ENCODE measurements at places on chromosomes 12 and 14.
A peak's percentile ranks its signal among the peaks of the same experiment; 100 is the strongest.

GRCh38 chr12:97235102-97235501, 227.5 kb upstream of the RMST start:
- DNase-seq: no peak

DNA sequence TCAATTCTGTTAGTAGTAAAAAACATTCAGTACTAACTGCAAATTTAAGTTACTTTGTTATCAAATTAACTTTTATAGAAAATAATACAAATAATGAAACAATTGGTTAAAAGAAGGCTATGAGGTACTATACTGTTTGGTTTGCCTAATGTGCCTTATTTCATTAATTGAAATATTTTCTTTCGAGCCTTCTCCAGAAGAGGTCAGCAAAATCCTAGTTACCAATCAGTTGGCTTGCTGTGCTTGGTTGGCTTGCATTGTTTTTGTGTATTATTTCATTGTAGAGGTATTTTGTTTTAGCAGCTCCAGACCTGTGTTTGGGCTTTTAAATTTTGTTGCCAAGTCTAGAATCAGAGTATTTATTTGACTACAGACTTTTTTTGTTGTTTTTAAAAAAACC, 68.5 kb downstream of the AEBP2 start:
- DNase-seq: peak; percentile 19

- DNase-seq: no peak
Measured at GRCh38 chr12:57802607-57803006, 15.9 kb downstream of the AVIL start.

GRCh38 chr14:69635981-69636639, 24.7 kb downstream of the SUSD6 start:
- no peak for DNase-seq

DNA sequence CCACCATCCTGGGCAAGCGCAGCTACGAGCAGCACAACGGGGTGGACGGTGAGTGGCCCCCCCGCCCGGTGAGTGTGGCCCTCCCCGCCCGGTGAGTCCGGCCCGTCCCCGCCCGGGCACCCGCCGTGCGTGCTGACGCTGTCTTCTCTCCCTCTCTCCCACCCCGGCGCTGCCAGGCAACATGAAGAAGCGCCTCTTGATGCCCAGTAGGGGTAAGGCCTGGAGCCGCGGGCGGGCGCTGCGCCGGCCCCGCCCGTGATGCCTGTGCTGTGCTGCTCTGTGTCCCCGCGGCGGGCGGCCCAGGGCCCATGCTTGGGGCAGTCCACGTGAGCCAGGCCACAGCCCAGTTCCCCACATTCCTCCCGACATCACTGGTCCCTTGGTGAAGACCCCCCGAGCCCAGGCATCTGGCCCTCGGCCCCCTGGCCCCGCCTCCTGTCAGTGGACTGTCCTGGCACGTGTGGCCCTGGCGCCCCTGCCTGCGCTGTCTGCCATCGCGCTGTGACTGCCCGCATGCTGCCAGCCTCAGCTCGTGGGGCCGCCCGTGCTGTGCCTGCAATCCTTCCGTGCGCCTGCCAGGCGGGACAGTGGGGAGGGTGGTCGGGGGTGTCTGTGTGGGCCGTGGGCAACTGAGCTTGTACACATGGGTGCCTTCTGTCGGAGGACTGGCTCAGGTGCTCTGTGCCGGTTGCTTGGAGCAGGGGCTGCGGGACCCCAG, 7.9 kb upstream of the CRIP2 start:
- DNase-seq: no peak

Data from NCI-H1694 treated with DMSO at 0.1 percent for 48 hours (cell line).